H7 (cell line): ENCODE measurements at places on chromosomes 6 and 20. TPM values are rescaled to one million over a fixed set of nuclear protein-coding genes. Genes with fewer than 3 reads are reported as not detected.
A peak's percentile ranks its signal among the peaks of the same experiment; 100 is the strongest.

DNA sequence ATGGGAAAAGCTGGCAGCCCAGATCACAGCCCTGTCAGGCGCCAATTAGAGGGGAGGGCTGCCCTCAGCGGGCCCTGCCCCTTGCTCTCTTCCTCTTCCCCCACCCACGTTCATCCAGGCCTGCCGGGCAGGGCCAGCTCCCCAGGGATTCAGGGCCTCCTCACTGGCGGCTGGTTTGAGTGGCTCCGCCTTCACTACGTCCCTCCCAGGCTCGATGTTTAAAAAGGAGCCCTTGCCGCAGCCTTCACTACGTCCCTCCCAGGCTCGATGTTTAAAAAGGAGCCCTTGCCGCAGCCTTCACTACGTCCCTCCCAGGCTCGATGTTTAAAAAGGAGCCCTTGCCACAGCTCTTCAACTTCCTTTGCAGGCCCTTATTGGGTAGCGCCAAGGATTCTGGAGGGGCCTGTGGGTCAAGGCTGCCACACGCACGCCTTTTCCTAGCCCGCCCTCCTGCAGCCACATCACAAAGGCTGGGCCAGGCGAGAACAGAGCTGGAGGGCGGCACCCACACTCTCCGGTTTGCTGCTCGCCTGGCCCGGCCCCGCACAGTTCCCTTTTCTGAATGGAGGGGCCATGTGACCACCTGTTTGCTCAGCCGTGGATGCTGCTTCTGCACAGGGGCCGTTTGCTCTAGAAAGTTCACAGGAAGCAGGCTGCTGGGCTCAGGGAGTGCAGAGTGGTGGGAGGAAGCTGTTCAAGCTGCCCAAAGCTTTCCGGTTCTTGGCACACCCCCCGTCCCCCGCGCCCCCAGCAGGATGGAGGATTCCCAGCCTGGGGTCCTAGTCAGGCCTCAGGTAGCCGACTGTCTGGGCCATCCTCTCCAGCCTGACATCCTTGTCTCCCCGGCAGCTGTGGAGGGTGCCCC lies 1.6 kb downstream of the SLC17A9 start:
- DNase-seq, result peak; percentile 89

- DNase-seq, result no peak
Measured at GRCh38 chr6:137801352-137802114, 65.5 kb upstream of the TNFAIP3 start.

- no peak for DNase-seq
Measured at GRCh38 chr20:10076126-10077080, 41.6 kb downstream of the ANKEF1 start.

- DNase-seq, result no peak
Measured at GRCh38 chr6:67501755-67502154, 1133.3 kb upstream of the ADGRB3 start.

- no peak for DNase-seq
Measured at GRCh38 chr6:84739866-84740208, 24.6 kb downstream of the TBX18 start.

DNA sequence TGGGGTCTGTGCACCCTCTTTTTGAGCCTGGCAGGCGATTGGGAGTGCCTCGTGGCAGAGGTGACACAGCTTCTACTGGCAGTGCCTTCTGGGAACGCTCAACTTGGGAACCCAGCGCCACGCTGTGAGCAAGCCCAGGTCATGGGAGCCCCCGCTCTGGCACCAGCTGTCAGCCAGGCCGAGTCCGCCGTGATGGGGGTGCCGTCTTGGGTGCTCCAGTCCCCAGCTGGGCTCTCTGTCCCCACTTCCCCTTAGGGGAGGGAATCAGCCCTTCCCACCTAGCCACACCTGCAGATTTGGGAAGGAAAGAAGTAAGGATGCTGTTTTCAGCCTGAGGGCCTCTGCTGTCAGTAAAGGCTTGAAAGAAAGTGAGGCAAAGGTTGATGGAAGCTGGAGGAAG lies 31.0 kb upstream of the NTSR1 start:
- DNase-seq, result no peak

- DNase-seq, result peak; percentile 35
Measured at GRCh38 chr20:5714261-5715041, 35.8 kb upstream of the SHLD1 start.

Gene VGLL2
- not detected in 2 replicates for total RNA-seq

DNA sequence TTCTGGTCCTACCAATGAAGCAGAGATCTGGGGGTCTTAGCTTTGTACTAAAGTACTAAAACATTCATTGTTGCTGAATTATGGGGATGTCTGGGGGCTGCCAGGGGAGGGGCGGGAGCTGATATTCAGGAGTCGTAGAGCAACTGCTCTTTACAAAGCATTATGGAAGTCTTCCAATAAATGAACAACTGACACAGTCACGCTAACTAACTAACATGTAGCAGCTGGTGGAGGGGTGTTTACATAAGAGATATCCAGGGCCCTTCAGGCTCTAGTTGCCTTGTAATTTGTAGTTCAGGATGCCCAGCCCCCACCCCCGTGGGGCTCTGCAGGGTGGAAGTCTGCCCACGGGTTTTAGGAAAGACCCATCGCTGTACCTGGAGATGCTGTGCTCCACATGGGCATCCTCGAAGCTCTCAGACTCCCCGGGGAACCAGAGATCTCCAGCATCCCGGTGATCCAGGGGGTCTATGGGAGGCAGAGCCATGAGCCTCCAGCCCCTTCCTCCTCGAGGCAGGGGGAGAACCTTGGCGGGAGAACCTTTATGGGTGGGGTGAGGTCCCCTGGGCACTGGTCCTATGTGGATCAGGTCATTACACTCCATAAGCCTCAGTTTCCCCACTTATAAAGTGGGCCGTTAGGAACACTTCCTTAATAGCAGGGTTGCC lies 3.4 kb downstream of the TREM2 start:
- no peak for DNase-seq

- DNase-seq, result no peak
Measured at GRCh38 chr6:121780325-121781321, 345.2 kb downstream of the GJA1 start.

Gene DSE
- 39.5 and 48.1 TPM in 2 replicates for total RNA-seq

GRCh38 chr6:13794184-13794583 lies 20.2 kb downstream of the MCUR1 start:
- DNase-seq, result no peak

DNA sequence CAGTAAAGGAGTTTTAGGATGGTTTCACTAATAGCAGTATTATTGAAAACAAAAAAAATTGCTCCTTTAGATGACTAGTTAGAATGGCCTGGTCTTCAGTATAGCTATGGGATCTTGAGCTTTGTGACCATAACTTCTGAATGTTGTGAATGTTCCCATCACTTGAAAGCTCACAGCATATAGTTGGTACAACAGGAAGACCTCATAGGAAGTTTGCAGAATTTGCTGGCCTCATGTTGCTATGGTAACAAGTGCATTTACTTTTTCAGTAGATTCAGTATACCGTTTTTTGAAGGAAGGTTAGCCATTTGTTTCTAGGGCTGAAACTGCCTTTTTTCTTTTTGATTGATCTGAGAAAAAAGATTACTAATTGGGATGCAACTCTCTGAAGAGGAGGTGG lies 8.3 kb downstream of the PHF3 start:
- no peak for DNase-seq

GRCh38 chr6:155646443-155646842 lies 190.8 kb upstream of the NOX3 start:
- DNase-seq, result no peak

GRCh38 chr6:113788586-113788985 lies 68.6 kb upstream of the MARCKS start:
- DNase-seq, result no peak

- DNase-seq, result no peak
Measured at GRCh38 chr6:50112981-50113857, 63.5 kb upstream of the DEFB112 start.

DNA sequence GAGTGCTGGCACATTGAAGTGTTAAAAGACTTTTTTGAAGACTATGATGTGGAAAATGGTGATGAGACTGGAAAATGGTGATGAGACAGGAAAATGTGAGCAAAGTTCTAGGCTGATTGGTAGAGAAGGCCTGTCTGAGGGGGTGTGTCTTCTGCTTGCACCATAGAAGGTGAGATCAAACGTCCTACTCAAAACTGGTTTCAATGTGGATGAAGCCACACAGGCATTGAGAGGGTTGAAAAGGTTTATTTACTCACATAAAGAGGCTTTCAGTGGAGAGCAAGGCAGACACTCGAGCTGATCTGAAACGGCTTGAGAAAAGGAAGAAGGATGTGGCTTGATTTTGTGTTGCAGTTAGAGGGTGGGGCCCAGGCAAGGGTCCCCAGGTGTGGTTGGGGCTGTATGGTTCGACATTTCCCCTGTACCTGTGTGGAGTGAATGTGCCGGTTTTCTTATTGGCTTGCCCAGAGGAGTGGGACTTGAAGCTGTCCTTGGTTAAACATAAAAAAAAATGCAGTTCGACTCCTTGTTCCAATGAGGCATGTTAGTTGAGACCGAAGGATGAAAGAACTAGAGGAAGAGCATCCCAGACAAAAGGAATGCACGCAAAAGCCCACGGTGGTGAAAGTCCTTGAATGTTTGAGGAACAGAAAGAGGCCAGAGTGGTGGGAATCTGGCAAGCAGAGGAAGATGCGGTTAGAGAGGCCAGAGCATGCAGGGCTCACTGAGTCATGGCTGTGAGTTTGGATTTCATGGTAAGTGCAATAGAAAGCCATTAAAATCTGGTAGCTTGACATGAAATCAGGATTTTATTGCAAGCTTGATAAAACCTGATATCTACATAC lies 172.3 kb downstream of the EPM2A start:
- no peak for DNase-seq

GRCh38 chr6:135534773-135535380 lies 37.3 kb upstream of the AHI1 start:
- no peak for DNase-seq

GRCh38 chr6:16778521-16778920 lies 17.3 kb upstream of the ATXN1 start:
- DNase-seq, result no peak

- no peak for DNase-seq
Measured at GRCh38 chr6:122709922-122710512, 69.5 kb upstream of the FABP7 start.

Gene EGFL8
- 4.3 and 5.9 TPM in 2 replicates for total RNA-seq

DNA sequence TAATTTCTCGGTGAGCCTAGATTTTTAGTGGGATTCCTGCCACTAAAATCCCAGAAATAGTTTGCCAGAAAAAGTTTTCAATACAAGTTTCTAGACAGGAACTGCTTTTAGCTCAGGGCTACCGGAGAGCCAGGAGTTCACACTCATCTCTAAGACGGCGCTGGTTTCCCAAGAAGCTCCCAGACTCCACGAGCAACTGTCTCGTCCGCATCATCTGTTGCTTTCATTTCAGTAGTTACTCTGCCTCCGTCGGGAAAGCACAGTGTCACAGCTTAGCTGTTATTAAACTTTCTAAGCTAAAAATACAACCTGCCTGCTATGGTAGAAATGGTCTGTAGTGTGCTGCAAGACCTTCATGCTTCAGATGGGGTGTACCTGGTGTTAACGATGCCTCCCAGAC lies 197.3 kb upstream of the SNX9 start:
- DNase-seq, result no peak

Gene FHL5
- not detected in 2 replicates for total RNA-seq

Gene CYP24A1
- total RNA-seq, result 0.03 and 0.74 TPM in 2 replicates

GRCh38 chr6:32983493-32983848 lies 15.1 kb downstream of the BRD2 start:
- DNase-seq, result no peak

Gene LSM14B
- 67.6 and 68.6 TPM in 2 replicates for total RNA-seq

DNA sequence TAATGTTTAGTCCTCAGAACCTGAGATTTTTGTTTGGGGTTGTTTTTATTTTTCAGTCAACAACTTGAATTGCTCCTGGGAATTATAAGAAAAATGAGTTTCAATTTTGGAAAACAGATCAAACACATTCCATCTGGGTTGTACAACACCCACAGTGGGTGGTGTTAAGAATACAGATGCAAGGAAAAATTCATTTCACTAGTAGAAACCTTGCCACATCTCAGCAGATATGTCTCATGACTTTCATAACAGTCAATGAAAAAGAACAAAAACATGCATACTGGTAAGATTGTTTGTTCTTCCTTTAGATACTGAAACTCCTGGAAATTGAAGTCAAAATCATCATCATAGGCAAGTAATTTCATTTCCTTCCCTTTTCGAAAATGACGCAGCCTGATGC lies 78.9 kb downstream of the MOXD1 start:
- DNase-seq, result no peak

Gene EYA4
- 0.10 and 0.30 TPM in 2 replicates for total RNA-seq

Gene BNIP5
- total RNA-seq, result not detected in 2 replicates

Gene PRDM13
- total RNA-seq, result 0.14 TPM in 1 of 2 replicates, not detected in the other

DNA sequence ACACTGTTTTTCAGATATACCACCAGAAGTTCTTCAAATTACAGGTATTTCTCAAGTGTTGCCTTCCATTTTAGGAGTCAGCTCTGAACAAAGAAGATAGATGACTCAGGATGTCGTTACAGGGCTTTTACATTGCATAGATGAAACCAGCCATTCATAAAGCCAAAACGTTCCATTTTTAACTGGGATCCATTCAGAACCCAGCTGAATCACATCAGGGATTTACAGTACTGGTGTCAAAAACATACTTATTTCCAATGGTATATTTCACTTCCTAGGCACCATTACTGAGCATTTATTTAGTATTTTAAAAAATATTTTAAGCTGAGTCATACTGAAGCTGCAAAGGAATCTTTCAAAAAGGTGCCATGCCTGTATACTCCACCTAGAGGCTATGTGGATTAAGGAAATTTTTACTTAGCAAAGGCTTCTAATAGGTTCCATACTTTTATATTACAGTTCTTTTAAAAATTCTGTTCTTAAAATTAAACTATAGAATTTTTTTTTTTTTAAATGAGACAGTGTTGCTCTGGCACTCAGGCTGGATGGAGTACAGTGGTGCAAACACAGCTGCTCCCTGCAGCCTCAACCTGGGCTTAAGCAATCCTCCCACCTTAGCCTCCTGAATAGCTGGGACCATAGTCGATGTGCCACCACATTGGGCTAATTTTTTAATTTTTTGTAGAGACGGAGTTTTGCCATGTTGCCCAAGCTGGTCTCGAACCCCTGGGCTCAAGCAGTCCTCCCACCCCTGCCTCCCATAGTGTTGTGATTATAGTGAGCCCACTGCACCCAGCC lies 2.6 kb downstream of the ASF1A start:
- DNase-seq, result peak; percentile 32

DNA sequence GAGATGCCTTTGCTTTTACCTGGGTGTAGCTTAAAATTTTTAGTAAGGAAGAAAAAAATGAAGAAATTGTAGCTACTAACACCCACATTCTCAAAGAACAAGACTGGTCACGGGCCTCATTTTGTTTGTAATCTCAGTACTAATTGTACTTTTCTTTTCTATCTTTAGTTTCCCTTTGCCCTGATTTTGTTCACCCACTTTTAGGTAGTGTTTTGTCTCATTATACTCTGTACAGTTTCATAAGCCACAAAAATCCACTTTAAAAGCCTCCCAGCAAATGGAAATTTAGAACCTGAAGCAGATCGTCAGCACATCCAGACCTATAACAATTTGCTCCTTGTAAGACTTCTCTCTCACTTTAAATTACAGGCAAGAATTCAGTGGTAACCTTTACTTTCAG lies 43.3 kb downstream of the TP53INP2 start:
- DNase-seq, result no peak
